Stimulated activated CD8-positive, alpha-beta memory T cell treated with anti-CD3 and anti-CD28 coated beads, Interleukin-4, amount 100 ng/mL, for 1 hour (primary cell): ENCODE measurements at places on chromosomes 7 and 10.

DNA sequence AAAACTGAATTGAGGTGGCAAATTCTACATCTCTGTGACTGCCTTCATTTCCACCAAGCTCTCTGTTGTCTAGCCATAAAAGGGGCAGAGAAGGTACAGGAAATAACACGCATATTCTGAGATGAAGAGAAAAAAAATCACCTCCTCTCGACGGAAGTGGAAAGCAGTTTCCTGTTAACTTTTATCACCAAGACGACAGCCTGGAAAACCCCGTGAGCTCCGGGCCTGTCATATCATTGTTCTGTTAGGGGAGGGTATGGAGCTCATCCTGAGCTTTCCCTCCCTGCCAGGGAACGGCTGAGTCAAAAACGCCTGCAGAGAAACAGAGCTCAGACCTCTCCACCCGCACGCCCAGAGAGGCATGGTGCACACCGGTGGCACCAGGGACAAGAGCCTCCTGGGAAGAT is 200.3 kb downstream of the PRPF18 start:
- DNase-seq = peak; percentile 32

DNA sequence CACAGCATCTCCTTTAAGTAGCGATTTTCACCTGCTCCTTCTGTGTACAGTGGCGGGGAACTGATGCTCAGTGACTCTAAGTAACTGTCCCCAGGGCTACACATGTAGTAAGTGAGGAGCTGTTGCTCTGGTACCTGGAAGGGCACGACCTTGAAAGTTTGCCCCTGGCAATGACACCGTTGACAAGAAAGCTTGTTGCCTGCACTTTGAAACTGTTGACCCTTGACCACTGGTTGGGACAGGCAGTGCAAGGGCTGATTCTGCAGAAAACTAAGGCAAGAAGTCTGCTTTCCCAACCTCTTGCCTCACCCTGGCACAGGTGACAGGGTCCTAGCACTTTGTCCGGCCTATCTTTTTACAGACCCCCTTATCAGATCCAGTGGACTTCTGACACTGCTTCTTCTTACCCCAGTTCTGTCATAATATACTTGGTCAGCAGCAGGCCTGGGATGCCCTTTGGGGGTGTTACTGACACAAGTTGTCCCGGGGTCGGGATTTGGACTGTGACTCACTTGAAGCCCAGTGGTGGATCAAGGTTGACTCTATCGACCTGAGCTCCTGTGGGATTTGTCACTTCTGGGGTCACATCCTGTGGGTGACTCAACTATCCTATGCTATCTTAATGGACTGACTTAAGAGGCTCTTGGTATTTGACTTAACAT is 5.8 kb downstream of the ACSL5 start:
- DNase-seq = no peak

- no peak for DNase-seq
These were observed 84.9 kb downstream of the CNOT4 start for GRCh38 chr7:135425036-135425435.

DNA sequence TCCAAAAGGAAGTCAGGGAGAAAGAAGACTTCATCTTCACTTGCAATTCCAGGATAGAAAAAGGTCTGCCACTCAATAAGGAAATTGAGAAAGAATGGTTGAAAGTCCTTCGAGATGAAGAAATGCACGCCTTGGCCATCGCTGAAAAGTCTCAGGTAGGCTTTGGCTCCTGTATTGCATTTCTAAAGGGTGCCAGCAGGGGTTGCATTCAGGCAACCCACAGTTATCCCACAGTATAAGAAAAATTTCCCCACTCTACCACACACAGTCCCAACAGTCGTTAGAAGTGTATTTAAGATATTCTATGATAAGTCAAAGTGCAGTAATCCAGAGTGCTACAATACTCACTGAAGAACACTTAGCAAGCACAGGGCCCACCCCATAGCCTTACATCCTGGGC is 93.4 kb upstream of the FGL2 start:
- DNase-seq = no peak

DNA sequence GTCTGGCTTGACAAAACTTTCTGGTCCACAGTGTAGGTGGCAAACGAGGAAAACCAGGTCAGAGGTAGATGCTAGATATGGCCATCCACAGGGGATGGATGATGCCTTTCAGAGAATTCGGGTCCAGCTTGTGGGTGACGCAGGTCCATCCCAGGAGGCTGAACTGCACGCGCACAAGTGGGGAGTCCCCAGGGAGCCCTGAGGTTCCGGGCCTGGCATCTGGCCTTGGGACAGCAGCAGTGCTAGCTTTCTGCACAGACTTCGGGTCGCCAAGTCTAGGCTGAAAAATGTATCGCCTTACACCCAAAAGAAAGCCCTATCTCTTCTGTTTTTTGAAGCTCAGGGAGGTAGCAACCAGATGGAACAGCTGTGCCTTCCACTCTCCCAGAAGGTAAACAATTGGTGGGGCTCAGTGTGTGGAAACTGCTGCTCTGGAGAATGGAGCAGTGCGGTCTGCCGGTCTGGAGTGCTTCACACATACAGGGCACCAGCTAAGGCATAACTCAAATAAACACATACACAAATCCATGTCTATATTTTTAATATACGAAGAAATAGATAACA is 119.3 kb upstream of the ACBD5 start:
- no peak for DNase-seq

GRCh38 chr7:24573554-24574338 is 494 bp downstream of the PALS2 start:
- no peak for DNase-seq

DNA sequence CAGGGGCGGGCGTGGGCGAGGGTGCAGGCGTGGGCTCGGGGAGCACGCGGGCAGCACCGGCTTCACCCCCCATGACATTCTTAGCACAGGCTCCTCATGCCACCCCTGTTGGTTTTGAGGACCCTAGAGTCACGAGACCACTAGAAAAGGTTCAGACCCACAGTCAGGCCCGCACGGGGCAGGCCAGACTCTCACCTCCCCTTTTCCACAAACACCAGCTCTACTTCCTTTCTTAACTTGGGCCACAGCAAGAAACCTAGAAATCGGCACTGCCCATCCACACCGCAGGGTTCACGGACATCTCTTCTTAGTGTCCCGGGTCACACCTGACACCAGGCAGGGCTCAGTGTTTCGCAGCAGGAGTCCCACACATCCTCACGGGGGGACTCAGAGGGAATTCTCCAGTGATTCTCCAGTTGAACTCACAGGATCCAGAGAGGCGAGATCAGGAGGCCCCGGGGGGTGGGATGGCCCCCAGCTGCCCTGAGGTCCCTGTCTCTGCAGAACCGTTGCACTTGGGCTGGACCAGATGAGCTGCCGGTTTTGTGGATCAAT is 52.0 kb downstream of the JAKMIP3 start:
- no peak for DNase-seq

DNA sequence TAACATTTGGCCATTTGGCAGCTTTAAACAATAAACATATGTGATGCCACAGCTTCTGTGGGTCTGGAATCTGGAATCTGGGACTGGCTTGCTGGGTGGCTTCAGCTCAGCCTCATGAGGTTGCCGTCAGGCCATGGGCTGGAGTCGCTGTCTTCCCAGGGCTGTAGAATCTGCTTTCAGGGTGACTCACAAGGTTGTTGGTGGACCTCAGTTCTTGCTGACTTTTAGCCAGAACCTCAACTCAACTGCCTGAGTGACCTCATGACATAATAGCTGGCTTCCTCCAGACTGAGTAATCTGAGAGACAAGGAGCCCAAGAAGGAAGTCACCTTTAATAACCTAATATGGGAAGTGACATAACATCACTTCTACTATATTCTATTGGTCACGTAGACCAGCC is 44.6 kb upstream of the TSPAN13 start:
- no peak for DNase-seq

DNA sequence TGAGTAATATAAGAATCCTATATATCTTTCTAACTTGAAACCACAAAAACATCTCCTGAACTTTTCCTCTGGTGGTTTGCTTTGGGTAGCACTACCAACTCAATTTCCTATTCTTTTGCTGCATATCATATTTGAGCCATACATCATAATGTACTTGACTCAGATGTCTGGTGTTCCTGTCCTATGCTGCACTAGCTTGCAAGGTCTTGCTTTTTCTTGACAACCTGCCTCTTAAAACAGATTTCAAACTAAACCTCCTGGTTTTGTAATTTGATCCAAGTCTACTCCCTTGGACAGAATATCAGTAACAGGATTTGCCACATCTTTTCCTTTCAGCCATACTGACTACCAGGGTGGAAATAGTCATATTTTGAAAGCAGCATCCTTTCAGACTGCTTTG is 520.3 kb upstream of the LRRTM3 start:
- DNase-seq = no peak

DNA sequence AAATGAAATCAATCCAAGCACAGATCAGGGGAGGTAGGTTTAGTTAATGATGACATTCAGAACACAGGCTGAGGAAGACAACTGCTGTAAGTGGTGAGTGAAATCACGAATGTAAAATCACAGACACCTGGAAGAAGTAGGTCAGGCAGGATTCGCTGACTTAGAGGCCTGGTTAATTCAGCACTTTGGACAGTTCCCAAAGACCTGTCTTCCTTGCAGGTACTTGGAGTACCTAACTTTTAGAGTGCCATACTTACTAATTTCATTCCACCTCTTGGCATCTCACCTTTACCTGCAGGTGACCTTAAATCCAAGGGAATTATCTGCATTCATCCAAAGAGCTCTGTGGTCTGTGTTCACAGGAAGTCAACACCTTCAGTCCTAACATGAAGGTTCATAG is 822.3 kb downstream of the PHTF2 start:
- no peak for DNase-seq

DNA sequence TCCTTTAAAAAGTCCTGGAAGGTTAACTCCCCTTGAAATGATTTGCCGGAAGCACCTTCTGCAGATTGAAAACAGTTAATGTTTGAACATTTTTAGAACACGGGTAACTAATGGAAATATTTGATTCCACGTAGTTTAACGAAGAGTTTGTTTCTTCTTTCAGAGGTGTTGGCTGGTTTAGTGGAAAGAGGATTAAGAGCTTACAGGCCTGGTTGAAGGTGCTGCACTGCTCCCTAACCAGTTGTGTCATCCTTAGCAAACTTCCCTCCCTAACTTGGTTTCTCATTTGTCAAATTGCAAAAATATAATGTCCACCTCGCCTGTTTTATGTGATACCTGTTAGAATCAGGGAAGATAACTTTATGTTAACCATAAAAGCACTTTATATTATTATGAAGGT is 243.0 kb upstream of the FZD8 start:
- no peak for DNase-seq

DNA sequence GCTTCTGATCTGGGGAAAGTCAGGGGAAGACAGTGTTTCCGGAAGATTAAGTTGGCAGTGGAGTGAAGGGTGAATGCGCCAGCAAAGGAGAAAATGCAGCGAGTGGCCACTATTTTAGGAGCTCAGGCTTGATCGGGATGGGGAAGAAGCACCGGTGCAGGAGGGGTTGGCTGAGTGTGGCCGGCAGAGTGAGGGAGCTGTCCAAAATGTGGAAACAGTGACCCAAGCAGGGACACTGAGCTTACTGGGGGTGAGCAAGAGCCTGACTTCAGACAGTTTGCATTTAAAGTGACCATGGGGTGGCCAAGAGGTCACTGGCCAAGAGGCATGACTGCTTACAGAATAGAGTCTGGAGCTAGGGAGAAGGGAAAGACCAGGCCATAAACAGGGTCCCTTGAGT is 79.3 kb downstream of the GOLGA7B start:
- DNase-seq = no peak

DNA sequence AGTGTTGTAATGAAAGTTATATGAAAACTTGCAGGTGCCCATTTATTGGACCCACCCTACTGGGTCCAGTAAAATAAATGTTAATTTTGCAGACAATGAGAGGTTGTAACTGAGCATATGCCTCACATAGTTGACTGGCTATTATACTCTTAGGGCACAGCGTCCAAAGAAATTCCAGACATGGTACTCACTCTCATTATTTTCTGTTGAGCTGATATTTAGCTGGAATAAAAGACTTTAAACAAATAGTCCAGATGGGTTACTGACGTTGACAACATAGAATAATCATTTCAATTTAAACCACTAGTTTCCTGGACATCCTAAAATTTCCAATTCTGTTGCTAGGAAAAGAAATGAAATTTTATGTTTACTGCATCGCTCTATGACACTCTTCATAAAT is 174.5 kb downstream of the ZNF365 start:
- no peak for DNase-seq

GRCh38 chr10:127228195-127228787 is 31.9 kb upstream of the INSYN2A start:
- DNase-seq = no peak
